ENCODE measurements at places on chromosomes 5 and 9.

GRCh38 chr9:86078731-86079130 is 20.6 kb downstream of the GOLM1 start:
- no peak for ATAC-seq

GRCh38 chr5:140481758-140482157 is 65.7 kb upstream of the EIF4EBP3 start:
- ATAC-seq = no peak

DNA sequence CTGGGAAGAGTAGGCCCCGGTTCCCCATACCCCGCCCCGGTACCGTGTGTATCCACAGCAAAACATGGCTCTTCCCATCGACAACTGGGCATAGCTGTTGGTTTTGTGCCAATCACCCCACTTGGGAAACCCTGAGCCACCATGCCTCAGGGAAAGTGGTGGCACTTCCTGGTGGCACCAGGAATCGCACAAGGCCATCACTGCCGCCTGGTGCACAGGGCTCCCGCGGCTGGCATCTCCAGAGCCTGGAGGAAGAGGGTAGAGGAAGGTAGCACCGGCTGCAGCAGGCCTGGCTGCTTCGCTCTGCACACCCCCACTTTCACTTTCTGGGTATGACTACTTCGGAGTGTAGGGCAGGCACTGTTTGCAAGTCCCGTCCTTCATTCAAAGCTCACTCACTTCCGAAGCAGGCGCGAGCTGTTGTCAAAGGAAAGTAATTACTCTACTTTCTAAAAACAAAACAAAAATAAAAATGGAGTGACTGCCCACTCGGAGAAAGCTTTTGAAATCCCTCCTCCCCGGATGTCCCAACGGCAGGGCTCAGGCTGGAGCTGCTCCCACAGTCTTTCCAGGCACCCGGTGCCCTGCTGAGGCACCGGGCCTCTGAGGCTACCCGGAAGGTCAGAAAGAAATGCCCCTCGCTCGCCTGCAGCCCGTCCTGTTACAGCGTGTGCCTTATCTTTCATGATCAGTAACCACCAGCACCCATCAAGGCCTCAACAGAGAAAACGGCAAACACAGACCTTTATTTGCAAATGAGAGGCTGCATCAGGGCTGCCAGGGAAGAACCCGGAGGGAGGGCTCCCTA is 2.0 kb downstream of the BRD3 start:
- no peak for ATAC-seq

DNA sequence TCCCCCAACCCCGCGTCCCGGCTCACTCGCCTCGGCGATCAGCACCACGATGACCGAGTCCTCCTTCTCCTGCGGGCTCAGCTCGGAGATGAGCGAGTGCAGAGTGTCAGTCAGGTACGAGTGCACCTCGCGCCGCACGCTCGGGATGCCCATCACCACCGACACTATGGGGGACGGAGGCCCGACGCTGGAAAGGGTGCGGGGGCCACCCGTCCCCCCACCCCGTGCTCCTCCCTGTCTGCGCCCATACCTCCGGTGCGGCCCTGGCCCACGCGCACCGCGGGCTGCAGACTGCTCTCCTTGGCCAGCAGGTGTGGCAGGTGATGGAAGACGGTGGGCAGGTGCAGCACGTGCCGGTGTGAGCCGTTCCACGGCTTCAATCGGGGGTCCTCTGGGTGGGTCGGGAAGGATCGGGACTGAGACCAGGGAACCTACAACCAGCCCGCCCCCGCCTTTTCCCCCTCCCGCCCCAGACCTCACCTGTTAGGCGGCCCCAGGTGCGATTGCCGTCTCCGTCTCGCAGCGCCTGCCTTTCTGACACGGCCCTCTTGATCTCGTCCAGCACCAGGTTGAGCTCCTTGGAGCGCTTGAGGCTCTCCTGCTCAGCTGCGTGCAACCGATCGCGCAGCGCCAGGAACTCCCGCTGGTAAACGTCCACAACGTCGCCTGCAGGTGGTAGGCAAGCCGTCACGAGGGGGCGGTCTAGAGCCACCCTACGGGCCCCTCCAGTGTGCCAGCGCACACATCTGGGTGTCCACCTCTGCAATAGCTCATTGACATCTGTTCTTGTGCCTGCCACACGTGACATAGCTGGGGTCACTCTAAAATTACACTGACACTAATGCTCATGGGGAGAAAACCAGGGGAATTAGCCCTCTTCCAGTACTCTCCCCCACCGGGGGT is 5.1 kb downstream of the MGAT4B start:
- no peak for ATAC-seq
